ENCODE measurements at places on chromosomes 16 and 17.

GRCh38 chr17:73824321-73824720 is 180.1 kb upstream of the SDK2 start:
- DNase-seq: no peak

GRCh38 chr17:40452921-40453378 is 9.7 kb downstream of the IGFBP4 start:
- no peak for DNase-seq

GRCh38 chr16:83308414-83308813 is 499.4 kb upstream of the HSBP1 start:
- DNase-seq: no peak

GRCh38 chr16:85058909-85059308 is 31.3 kb downstream of the KIAA0513 start:
- no peak for DNase-seq

- no peak for DNase-seq
Observed at GRCh38 chr17:63125987-63126386, 160.0 kb downstream of the TANC2 start.

- DNase-seq: no peak
Observed at GRCh38 chr16:19926449-19927390, 42.1 kb upstream of the GPRC5B start.

GRCh38 chr17:32596628-32597027 is 109.8 kb downstream of the CDK5R1 start:
- DNase-seq: no peak

All from T follicular helper cell (primary cell).